ENCODE measurements at places on chromosomes 4 and X.
A peak's percentile ranks its signal among the peaks of the same experiment; 100 is the strongest.

GRCh38 chrX:118872102-118872566, 48.5 kb downstream of the ZCCHC12 start:
- H3K27me3 ChIP-seq = no peaks in the 10 kb centered on the region
- H3K4me3 ChIP-seq = no peak overlapping the region
- no peaks in the 10 kb centered on the region for H3K4me1 ChIP-seq
- no peaks in the 10 kb centered on the region for H3K36me3 ChIP-seq

DNA sequence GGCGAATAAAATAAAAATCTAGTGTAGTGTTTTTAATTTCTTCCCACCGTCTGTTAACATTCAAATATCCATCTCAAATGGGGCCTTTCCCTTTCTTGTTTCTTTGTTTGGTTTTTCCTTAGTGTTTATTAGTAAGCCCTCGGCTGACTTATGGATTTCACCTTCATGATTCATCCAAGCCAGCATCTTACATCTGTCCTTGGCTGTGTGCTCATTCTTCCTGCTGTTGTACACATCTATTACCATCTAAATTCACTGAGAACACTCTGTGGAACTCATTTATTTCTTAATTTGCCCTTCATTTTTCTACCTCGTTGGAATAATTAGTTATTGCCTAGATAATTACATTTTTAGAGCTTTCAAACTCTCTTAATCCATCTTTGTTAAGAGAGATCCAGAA, 84.9 kb downstream of the SPCS3 start:
- no peak overlapping the region for H3K4me3 ChIP-seq
- H3K27me3 ChIP-seq = no peaks in the 10 kb centered on the region
- no peak for DNase-seq
- H3K36me3 ChIP-seq = no peaks in the 10 kb centered on the region

- H3K36me3 ChIP-seq = no peaks in the 10 kb centered on the region
- no peaks in the 10 kb centered on the region for H3K4me1 ChIP-seq
- H3K27me3 ChIP-seq = no peaks in the 10 kb centered on the region
- no peak overlapping the region for H3K27ac ChIP-seq
- H3K4me3 ChIP-seq = no peak overlapping the region
Observed at GRCh38 chr4:104394406-104395167, 100.1 kb downstream of the CXXC4 start.

DNA sequence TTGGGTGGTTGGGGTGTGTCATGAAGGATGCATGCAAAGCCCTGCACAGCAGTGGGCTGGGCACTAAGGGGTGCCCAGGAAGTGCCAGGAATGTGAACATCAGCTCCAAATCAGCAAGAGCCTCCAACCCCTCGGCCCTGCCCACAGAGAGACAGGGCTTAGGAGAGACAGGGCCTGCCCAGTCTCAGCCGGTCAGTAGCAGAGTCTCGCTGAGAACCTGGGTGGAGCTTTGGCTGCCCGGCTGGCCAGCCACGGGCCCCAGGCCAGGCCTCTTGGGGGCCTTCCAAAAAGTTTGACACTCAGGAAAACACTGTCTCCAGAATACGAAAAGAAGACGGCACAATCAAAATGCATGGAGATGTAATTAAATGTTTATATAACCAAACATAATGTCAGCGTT, 4.3 kb upstream of the MXD4 start:
- no peak overlapping the region for H3K4me3 ChIP-seq
- no peaks in the 10 kb centered on the region for H3K36me3 ChIP-seq
- no peak overlapping the region for H3K27ac ChIP-seq
- no peak for DNase-seq
- no peaks in the 10 kb centered on the region for H3K4me1 ChIP-seq
- no peaks in the 10 kb centered on the region for H3K27me3 ChIP-seq

DNA sequence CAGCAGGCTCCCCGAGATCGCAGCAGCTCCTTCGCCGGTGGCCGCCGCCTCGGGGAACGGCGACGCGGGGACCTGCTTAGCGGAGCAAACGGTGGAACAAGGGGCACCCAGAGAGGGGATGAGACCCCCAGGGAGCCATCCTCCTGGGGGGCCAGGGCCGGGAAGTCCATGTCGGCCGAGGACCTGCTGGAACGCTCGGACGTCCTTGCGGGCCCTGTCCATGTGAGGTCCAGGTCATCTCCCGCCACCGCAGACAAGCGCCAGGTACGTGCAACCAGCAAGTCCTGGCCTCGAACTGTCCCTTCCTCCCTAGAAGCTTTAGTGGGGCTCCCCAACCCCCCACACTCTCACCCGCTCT, 156.3 kb downstream of the SOWAHB start:
- no peaks in the 10 kb centered on the region for H3K4me1 ChIP-seq
- H3K27ac ChIP-seq = no peak overlapping the region
- DNase-seq = no peak
- H3K27me3 ChIP-seq = no peaks in the 10 kb centered on the region
- H3K36me3 ChIP-seq = peaks cover 6% of the 10 kb centered on the region
- H3K4me3 ChIP-seq = no peak overlapping the region

- no peaks in the 10 kb centered on the region for H3K27me3 ChIP-seq
- H3K4me3 ChIP-seq = no peak overlapping the region
- H3K27ac ChIP-seq = no peak overlapping the region
Observed at GRCh38 chrX:80747832-80748231, 61.8 kb downstream of the BRWD3 start.

GRCh38 chr4:41197495-41197894, 16.8 kb downstream of the APBB2 start:
- no peak overlapping the region for H3K27ac ChIP-seq
- H3K4me3 ChIP-seq = no peak overlapping the region
- no peaks in the 10 kb centered on the region for H3K27me3 ChIP-seq
- H3K36me3 ChIP-seq = no peaks in the 10 kb centered on the region
- DNase-seq = no peak

- no peak overlapping the region for H3K27ac ChIP-seq
- no peaks in the 10 kb centered on the region for H3K36me3 ChIP-seq
- no peaks in the 10 kb centered on the region for H3K27me3 ChIP-seq
- no peak overlapping the region for H3K4me3 ChIP-seq
- DNase-seq = peak; percentile 3
Observed at GRCh38 chrX:20571611-20572010, 304.9 kb upstream of the RPS6KA3 start.

GRCh38 chrX:119089619-119090018, 16.8 kb downstream of the CT47C1 start:
- H3K27me3 ChIP-seq = no peaks in the 10 kb centered on the region
- H3K36me3 ChIP-seq = no peaks in the 10 kb centered on the region
- no peak overlapping the region for H3K27ac ChIP-seq
- H3K4me3 ChIP-seq = no peak overlapping the region

DNA sequence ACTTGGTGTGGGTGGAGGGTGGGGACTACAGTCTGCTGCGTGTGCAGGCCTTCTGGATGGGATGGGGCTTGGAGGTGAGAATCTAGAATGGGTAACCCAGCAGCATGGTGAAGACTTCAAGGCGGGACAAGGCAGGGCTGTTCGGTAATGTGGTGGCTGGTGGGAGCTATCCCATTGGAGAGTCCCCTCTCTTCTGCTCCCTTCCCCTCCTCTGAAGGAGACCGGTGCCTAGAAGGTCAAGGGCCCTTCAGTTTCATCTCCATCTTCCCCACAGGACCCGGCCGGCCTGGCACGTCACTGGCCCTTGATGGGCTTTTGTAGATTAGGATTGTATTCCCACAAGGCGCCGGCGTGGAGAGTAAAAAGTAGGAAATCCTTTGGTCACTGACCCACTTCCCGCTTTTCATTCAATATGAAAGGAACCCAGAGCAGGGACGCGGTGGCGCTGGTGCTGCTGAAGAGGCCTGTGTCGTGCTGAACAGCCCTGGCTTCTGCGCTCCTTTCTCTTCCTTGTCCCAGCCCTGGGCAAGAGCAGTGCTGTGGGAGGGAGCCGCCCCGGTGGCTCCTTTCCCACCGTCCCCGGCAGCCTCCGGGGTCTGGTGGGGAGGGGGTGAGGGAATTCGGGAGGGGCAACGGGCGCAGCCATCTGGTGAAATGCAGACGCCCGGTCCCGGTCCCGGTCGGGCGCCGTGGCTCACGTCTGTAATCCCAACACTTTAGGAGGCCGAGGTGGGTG, 7.3 kb upstream of the HMGB3 start:
- no peak for DNase-seq
- H3K4me1 ChIP-seq = no peaks in the 10 kb centered on the region
- H3K4me3 ChIP-seq = no peak overlapping the region

DNA sequence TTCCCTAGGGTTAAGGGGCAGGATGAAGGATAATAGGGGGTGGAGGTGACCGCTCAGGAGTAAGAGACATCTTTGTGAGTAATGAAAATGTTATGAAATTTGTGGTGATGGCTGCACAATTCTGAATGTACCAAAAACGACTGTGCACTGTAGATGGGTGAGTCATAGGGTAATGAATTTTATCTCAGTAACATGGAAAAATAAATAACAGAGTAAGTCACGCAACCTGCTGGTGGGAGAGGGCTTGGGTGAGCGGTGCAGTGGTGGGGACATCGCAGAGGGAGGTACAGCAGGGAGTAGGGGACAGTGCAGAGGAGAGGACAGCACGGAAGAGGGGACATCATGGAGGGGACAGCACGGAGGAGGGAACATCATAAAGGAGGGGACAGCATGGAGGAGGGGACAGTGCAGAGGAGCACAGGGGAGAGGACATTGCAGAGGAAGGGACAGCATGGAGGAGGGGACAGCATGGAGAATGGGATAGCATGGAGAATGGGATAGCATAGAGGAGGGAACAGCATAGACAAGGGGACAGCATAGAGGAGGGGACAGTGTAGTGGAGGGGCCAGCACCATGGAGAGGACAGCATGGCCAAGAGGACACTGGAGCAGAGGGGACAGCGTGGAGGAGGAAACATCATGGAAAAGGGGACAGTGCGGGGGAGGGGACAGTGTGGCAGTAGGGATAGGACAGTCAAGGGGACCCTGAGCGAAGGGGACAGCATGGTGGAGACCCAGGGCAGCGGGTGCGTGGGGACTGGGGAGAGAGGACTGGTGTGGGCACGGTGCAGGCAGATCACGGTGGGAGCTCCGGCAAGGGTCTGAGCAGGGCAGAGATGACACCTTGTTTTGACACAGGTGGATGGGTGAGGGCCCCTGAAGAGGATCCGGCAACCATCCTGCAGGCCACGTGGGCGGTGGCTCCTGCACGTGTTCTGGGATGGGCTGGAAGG, 68.5 kb upstream of the MXD4 start:
- no peaks in the 10 kb centered on the region for H3K36me3 ChIP-seq
- H3K27ac ChIP-seq = no peak overlapping the region
- no peaks in the 10 kb centered on the region for H3K27me3 ChIP-seq
- H3K4me1 ChIP-seq = no peaks in the 10 kb centered on the region
- H3K4me3 ChIP-seq = no peak overlapping the region
- DNase-seq = no peak

- DNase-seq = peak; percentile 67
- no peak overlapping the region for H3K27ac ChIP-seq
- no peaks in the 10 kb centered on the region for H3K4me1 ChIP-seq
- H3K4me3 ChIP-seq = no peak overlapping the region
- no peaks in the 10 kb centered on the region for H3K27me3 ChIP-seq
Observed at GRCh38 chr4:56981795-56982201, 3.1 kb downstream of the POLR2B start.

DNA sequence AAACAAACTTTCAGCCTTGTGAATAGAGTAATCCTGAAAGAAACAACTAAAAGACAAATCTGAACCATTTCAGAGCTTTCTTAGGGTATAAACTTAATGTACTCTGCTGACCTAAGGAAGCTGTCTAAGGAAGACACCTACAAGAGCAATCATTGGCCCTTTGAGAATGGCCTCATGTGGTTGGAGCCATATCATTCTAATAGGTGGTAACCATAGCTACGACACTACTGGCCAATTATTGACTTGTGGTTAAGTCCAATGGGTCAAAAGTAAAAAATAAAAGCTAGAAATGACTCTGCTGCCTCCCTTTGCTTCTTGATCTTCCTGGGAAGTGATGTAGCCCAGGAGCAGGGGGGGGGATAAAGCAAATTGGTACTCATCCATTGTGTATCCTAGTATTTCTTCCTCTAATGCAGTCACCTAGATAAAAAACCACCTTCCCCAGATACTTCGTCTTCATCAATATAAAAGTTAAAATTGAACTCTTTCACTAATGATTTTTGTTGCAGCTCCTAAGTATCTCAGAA, 547.0 kb downstream of the ARAP2 start:
- no peaks in the 10 kb centered on the region for H3K36me3 ChIP-seq

DNA sequence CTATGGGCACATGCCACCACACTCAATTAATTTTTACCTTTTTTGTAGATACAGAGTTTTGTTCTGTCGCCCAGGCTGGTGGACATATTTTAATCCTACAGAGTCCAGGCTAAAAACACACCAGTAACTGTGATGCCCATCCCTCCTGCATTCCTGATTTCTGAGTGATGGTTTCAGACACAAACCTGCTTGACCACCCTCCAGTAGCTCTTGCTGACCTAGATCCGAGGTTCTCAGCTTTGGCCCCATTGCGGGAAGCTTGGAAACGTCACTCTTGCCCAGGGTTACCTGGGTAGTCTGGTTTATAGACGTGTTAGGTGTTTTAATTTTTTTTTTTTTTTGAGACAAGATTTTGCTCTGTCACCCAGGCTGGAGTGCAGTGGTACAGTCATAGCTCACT, 7.5 kb downstream of the CD99 start:
- no peak overlapping the region for H3K27ac ChIP-seq
- no peak overlapping the region for H3K4me3 ChIP-seq
- H3K27me3 ChIP-seq = no peaks in the 10 kb centered on the region
- H3K4me1 ChIP-seq = peaks cover 3% of the 10 kb centered on the region
- no peak for DNase-seq

DNA sequence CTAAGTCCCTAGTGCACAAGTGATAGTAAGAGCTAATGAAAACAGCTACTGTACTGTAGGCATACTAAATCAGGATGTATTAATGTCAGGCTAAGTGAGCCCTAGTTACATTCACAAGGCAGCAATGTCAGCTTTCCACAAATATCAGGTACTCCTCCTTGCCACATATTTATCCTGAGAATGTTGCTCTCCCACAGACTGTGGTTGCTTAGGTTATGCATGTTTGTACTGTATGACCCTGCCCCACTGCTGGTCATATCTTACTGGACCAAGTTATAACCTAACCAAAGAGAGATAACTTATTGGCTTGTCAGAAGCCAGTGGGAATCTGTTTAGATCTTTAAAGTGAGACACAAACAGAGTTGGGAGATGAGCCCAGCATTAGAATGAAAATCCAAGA, 241.0 kb downstream of the SLC39A8 start:
- no peaks in the 10 kb centered on the region for H3K4me1 ChIP-seq
- no peak overlapping the region for H3K4me3 ChIP-seq
- no peak overlapping the region for H3K27ac ChIP-seq
- no peaks in the 10 kb centered on the region for H3K27me3 ChIP-seq
- DNase-seq = no peak
- no peaks in the 10 kb centered on the region for H3K36me3 ChIP-seq

DNA sequence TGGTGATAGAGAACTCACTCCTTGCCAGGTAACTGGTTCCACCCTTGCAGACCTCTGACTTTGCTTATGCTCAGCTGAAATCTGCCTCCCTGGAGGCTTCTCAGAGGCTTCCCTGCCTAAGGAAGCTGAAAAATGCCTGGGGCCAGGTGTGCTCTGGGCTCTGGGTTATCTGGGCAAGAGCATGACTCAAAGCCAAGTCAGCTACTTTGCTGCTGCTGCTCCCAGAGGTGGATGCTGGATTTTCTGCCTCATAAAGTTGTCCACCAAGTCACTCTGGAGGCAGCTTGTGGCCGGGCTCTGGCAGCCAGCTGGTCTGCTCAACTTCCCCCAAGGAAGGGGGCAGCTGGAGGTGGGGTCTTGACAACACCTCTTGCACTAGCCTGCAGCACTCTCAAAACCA, 132.7 kb downstream of the PJA1 start:
- H3K27me3 ChIP-seq = no peaks in the 10 kb centered on the region
- H3K36me3 ChIP-seq = no peaks in the 10 kb centered on the region
- peak; percentile 61 for DNase-seq
- H3K4me1 ChIP-seq = no peaks in the 10 kb centered on the region
- no peak overlapping the region for H3K4me3 ChIP-seq

All from mesendoderm (in vitro differentiated cells).